ENCODE measurements at places on chromosomes 2 and 18.

- DNase-seq: no peak
These were observed 86.1 kb downstream of the ACVR1 start for GRCh38 chr2:157789933-157790511.

DNA sequence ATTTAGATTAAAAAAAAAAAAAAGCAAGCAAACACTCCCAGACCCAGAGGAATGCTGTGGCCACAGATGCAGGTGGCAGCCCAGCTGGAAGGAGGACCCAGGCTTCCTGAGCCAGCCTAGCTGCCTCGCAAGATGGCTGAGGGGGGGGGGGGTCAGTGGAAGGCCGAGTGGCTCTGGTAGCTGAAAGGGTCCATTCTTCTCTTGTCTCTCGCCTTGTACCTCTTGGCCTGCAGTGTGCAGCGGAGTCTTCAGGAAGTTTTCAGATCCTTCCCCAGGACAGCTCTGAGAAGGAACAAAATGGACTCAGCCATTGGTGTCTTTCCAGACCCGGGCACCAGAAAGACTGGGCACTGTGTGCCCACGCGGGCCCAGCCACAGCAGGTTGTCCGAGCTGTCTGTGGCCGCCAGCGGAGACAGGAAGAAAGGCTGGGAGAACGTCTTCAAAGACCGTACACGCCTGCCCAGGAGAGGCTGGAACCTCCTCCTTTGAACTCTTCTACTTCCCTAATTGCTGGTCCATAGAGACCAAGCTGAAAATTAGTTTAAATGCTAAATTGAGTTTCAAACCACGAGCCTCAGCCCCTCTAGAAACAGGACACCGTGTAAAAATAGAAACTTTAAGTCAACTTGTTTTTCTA lies 21.3 kb downstream of the APCDD1 start:
- no peak for DNase-seq

- DNase-seq: no peak
These were observed 35.2 kb downstream of the SRBD1 start for GRCh38 chr2:45575881-45576280.

- no peak for DNase-seq
These were observed 568 bp upstream of the STK17B start for GRCh38 chr2:196171946-196172345.

DNA sequence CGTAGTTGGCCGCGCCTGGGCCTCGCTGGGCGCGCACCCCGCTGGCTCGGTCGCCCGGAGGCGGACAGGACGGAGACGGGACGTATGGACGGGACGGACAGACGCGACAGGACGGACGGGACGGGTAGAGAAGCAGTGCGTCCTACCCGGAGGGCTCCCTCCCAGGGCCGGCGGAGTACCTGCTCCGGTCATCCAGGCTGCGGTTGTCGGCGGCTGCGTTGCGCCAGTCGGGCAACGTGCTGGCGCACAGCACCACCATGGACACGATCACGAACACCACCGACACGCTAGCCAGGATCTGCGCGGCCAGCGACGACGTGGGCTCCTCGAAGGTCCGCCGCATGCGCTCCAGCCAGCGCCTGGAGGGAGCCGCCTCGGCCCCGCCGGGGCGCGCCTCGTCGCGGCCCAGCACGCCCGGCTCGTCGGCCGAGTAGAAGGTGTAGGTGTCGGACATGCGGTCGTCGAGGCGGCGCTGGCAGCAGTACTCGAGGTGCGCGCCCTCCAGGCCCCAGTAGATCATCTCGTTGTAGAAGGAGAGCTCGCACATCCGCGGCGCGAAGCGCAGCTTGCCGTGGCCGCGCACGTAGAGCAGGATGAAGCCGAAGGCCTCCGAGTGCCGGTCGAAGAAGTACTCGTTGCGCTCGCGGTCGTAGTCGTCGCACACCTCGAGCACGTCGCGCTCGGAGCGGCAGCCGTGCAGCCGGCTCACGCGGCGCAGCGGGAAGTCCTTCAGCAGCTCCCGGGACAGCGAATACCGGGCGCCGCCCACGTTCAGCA lies 903 bp downstream of the KCNG3 start:
- DNase-seq: peak; percentile 24

DNA sequence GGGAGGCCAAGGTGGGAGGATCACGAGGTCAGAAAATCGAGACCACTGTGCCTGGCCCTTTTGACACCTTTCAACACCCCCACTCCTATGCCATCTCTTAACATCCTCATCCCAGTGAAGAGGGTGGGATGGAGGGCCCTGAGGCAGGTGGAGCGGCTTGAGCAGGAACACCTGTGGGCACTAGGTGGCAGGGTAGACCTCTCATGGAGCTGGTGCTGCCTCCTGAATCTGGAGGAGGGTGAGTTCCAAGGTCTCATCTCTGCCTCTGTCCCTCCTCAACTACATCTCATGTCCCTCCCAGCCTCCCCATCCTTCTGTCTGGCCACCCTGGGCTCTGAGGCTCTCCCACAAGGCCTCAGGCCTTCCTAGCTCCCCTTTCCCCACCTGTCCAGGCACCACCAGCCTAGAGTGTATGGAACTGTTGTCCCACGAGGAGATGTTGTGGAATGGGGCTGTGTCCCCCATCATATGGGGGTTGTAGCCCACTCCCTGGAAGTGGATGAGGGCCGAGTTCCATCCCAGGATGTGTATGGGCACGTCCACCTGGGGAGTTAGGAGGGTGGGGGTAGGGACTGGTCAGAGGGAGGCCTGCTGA lies 17.0 kb upstream of the CRYBA2 start:
- DNase-seq: no peak

- DNase-seq: peak; percentile 39
These were observed 12.1 kb downstream of the CD226 start for GRCh38 chr18:69935319-69936190.

DNA sequence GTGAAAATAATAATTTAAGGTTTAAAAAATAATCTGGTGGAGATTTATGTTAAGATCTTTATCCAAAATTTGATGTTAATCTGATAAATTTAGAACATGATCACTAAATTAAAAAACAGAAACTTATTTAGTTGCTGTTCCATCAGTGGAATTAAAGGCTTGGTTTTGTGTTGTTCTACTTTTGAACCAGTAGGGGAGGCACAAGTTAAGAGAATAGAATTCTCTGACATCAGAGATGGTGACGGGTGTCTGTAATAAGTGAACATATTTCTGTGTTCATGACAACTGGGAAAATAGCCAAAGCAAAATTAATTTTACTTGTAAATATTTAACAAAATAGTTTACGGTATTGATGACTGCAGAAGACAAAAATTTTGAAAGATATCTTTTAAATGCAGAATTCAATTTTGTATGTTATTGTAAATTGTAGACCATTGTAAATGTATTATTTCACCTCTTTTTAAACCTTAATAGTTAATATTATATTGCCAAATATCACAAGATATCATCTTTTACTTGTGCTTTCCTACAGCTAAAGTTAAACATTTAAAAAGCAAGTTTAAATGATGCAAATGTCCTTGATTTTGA lies 106.0 kb downstream of the UBR3 start:
- DNase-seq: no peak

DNA sequence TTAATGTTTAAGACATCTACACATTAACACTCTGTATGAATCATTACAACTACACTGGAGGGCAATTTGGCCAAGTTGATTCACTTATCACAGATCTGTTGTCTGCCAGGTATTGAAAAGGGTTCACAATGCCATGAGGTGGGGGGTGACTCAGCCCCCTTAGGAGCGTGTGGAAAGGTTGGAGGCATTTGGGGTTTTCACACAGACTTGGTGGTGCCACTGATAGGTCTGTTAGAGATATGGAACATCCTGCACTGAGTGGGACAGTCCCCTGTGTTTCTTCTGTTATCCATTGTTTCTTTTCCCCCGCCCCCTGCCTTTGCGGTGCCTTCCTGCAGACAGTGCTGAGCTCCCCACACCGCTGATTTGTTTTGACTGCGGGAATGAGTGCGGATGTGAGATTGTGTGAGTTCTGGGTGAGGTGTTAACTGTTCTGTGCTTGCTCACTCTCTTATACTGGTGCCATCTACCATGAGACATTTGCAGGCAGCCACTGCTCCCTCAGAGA lies 9.3 kb upstream of the TSN start:
- no peak for DNase-seq

DNA sequence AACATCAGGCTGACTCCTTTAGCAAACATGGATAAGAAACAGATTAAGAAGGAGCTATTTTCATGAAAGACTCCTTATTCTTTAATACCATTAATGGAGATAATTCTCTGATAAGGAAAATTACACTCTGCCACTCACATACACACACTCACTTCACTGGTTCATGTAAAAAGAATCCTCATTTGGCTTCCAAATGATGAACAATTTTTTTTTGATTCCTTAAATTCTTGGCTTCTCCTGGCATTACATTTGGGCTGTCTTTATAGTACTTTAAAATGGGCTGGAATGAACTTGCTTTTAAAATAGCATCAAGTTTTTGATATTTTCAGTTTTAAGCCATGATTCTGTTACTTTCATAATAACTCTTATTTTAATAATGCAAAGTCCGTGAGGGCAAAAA lies 328.6 kb downstream of the SLC8A1 start:
- DNase-seq: no peak

DNA sequence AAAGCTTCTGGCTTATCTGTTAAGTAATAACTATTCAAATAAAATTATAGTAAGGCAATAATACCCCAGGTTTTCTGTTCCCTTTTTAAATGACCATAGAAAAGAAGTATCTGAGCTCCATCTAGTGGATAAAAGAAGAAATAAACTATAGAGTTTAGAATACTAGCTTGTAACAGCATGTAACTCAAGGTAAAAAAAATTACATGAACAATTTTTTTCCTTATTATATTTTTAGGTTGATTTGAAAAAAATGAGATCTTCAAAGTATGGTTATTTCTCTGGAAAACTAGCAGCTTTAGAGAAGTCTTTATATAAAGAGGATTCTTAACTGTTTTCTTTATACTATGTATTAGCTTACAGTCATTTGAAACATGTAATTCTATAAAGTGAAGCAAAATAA lies 58.1 kb downstream of the NCKAP1 start:
- DNase-seq: no peak

DNA sequence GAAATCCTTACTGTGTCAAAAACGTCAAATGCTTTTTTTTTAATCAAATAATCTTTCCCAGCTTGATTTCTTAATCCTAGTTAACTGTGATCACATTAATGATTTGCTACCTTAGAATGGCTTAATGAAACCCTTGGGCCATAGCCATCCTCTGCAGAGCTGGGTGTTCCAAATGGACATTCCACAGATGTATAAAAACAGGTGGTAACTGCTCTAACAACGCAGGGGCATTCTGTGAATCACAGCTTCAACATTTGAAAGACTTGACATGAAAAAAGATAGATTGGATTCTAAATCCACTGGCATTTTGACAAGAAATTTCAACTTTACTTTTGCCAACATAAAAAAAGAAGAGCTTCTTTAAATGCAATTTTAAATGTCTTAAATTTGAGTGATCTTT lies 69.8 kb upstream of the RASGRP3 start:
- DNase-seq: no peak

GRCh38 chr2:70946832-70947442 lies 11.2 kb downstream of the ATP6V1B1 start:
- no peak for DNase-seq

DNA sequence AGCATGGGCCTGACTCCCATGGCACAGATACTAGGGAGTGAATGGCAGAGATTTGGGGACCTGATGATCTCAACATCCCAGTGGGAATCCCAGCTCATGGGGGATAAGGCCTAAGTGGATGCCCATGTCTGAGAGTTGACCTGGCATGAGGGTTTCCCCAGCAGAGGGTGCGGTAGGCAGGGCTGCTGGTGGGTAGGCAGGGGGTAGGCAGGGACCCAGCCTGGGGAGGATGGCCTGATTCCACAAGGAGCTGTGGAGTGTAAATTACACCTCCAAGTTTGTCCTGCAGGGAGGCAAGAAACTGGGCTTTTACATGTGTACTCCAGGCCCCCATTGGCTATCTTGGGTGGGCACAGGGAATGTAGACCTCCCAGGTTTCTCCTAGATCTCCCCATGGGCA lies 46.9 kb downstream of the INPP5D start:
- no peak for DNase-seq

- no peak for DNase-seq
These were observed 119.0 kb downstream of the ARL4C start for GRCh38 chr2:234377761-234378391.

DNA sequence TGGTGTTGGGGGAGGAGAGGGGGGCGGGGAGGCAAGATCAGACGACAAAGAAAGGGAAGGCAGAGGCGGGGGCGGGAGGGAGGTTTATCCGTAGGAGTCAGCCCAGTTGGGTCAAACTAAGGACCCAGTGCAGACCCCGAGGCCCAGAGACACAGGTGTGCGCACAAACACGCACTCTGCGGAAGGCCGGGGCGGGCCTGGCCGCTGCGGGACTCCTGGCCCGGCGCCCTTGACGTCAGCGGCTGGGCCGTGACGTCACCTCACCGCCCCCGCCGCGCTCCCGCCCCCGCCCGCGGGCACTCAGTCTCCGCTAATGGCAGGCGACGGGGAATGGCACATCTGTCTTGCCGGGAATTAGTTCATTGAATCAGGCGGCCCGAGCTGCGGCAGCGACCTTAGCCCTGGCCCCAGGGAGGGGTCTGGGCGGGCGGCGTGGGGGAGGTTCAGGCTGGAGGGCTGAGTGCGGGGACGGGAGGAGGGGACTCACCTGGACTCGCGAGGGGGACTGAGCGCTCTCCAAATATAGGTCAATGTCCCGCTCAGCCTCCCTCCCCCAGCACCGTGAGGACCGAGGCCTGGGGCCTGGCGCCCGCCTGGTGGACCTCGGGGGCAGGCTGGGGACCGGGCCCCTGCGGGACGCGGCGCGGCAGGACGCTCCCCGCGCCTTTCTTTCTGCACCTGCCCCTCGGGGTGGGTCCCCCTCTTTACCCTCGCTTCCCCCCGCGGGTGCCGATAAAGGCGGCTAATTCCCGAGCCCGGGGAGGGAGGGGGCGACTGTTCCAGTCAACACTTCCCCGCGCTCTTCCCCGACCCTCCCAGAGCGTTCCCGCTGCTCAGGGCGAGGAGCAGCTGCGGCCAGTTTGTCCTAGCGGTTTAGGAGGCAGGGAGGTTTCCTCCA lies 15.5 kb upstream of the ECEL1 start:
- no peak for DNase-seq

- no peak for DNase-seq
These were observed 505.5 kb upstream of the FAM98A start for GRCh38 chr2:34104601-34105000.

DNA sequence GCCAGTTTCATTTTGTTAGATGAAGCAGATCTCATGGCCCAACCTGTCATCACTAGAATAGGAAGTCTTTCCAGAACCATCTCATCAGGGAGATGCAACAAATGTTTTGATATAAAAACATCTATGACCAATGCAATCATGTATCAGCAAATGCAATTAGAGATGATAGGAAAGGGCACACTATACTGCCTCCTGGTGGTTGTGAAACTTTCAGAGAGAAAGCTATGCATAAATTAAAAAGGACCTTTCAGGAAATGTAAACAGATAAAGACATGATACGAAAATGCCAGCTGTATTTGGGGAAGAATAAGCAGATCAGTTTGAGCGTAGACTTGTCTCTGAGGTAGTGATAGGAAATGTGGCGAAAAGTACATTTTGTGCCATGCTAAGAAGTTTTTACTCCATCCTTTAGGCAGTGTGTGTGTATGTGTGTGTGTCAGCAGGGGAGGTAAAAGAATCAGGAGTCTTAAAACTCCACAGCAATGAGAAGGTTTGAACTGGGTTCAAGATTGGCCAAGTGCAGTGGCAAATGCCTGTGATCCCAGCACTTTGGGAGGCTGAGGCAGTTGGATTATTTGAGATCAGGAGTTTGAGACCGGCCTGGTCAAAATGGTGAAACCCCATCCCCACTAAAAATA lies 479.3 kb downstream of the CPS1 start:
- no peak for DNase-seq

- no peak for DNase-seq
These were observed 25.7 kb downstream of the MTHFD2 start for GRCh38 chr2:74223941-74224770.

- DNase-seq: no peak
These were observed 85.1 kb upstream of the ATL2 start for GRCh38 chr2:38462121-38462661.

- DNase-seq: no peak
These were observed 2087.6 kb upstream of the CELF4 start for GRCh38 chr18:39653221-39653620.
